ENCODE measurements at places on chromosomes 16 and 17.
A peak's percentile ranks its signal among the peaks of the same experiment; 100 is the strongest.

DNA sequence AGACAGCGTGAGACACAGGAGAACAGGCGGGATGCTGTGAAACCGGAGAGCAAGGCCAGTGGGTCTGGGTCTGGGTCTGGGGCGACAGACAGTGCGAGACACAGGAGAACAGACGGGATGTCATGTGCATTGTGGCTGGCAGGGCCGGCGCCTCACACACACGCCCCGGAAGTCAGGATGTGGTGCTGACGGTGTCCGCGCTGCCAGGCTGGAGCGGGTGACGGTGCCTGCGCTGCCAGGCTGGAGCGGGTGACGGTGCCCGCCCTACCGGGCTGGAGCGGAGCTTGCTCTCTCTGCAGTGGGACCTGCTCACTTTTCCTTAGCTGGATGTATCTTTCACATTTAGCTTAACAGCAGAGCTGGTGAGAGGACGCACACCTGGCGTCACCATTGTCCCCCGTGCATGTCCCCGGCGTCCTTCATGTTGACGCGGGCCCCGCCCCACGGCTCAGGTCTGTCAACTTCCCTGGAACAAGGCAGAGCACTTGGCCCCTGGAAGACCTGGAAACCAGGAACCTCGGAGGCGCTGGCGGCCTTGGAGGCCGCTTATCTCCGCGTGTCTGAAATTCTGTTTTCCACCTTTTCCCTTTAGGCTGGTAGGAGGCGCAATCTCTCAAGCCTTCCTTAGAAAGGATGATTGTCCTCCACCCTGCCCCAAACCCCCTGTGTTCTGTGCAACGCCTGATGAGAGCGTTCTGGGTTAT, 43.0 kb upstream of the ZNF750 start:
- no peak for DNase-seq

GRCh38 chr17:64216338-64217248, 46.5 kb downstream of the TEX2 start:
- peak; percentile 69 for DNase-seq

DNA sequence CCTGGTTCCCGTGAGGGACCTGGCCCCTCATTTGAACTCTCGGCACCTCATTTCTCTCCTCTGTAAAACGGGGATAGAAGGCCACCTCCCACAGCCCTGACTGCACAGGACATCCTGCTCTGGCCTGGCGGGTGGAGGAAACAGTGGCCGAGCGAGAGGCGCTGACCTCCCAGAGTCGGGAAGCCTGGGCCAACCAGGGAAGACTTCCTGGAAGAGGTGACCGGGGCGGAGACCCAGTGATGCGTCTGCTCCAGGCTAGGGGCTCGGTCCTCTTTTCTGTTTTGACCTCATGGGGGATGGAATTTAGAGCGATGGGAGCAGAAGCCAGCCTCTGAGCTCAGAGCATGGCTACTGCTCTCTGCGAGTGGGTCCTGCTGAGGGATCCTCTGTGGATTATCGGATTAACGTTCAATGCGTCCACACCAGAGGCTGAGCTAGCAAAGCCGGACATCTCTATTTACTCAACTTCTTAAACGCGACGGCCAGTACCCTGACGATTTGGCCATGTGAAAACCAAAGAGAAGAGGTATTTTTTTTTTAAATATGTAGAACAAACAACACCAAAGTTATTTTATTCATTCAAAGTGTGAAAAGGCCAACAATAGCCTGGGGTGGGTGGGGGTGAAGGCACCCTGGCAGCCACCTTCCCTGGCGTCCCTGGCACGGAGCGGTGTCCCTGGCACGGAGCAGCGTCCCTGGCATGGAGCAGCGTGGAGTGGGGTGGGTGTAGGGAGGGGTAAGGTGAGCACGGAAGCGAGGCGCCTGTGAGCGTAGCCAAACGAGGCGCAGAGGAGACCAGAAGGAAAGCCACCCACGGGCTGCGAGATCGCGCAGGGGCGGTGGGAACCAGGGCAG, 9.2 kb upstream of the MSLN start:
- DNase-seq: no peak

DNA sequence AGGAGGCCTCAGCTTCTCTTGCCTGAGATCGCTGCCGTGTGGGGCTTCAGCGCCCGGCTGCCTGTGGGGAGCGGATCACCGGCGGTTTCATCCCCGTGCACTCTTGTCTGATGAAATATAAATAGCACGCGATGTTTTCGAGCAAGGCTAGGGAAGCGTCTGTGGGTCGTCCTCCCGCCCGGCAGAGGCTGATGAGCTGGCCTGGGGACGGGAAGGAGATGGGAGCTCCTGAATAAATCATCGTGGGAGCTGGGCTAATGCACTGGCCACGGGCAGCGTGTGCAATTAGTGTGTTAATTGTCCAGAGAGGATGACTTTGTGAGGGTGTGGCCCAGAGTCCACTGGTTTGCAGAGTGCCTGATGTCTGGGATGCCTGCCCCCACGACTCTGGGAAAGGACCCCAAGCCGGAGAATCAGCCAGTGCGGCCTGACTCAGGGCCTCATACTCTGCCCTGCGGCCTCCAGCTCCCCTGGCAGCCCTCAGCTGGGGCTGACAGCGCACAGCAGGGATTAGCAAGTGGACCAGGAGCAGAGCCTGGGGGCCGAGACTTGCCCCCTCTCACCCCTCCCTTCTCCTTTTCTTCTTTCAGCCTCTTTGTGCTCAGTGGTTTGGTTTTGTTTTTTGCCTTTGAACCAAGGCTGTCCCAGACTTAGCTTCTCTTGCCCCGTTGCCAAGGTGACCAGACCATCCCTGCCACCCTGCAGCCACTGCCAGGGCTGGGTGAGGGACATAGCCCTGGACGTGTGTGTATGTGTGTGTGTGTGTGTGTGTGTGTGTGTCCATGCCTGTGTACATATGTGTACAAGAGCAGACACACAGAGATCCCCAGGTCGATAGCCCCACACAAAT, 21.4 kb downstream of the KCNJ12 start:
- peak; percentile 71 for DNase-seq

DNA sequence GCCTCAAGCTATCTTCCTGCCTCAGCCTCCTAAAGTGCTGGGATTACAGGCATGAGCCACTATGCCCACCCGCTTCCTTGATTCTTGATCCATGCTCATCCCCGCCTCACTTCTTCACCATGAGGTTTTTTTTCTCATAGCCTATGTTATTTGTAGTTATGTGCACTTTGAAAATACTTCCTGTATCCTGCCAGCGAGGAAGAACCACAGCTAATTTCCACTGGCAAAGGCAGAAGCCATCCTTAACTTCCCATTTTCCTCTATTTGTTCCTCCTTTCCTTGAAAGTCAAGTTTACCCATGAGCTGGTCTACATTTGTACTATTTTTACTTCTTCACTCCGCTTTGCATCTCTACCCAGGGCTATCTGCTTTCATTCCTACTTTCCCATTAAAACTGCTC, 189.7 kb upstream of the ZFHX3 start:
- no peak for DNase-seq

- no peak for DNase-seq
These were observed 17.6 kb downstream of the ATPAF2 start for GRCh38 chr17:18021372-18021771.
